ENCODE measurements at places on chromosomes 7 and 10.

- no peak for DNase-seq
These were observed 98.5 kb upstream of the ZMIZ1 start for GRCh38 chr10:78970261-78970660.

- no peak for DNase-seq
These were observed 192.6 kb downstream of the CCSER2 start for GRCh38 chr10:84521013-84521412.

- peak; percentile 34 for DNase-seq
These were observed 817 bp downstream of the MLLT10 start for GRCh38 chr10:21534604-21535493.

GRCh38 chr10:129184196-129184595 lies 282.8 kb upstream of the MGMT start:
- DNase-seq: no peak

GRCh38 chr10:124990671-124991625 lies 49.0 kb downstream of the ZRANB1 start:
- DNase-seq: peak; percentile 7

DNA sequence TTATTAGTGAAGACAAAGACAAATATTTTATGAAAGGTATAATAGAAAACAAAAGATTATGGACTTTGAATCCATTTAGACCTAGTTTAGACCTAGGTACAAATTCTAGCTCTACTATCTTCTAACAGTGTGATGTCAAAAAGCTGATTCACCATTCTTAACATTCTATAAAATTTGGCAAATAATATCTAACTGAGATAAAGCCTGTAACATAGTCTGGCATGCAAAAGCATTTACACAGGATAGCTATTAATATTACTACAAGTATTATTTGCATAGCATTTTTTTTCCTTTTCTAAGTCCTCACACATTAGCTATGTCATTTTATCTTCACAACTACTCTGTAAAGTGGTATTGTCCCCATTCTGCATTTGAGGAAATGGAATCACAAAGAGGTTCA lies 179.6 kb upstream of the LRRTM3 start:
- no peak for DNase-seq

DNA sequence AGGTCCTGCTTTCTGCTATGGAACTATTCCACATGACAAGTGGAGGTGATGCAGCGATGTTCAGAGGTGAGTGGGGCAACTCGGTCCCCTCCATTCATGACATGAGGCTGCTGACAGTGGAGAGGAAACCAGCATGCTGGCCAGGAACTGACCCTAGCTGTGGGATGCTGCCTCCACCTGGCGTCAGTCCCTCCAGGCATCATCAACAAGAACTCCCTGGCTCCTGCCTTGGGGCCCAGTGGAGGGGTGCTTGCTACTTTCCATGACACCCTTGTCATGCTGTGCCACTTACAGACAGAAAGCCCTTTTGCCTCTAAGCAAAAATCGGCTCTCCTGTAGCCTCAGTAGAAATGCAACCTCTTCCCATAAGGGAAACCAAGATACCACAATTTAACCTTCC lies 118.5 kb downstream of the LRRC18 start:
- DNase-seq: no peak

GRCh38 chr7:141287936-141288335 lies 214.1 kb downstream of the TMEM178B start:
- no peak for DNase-seq

- DNase-seq: peak; percentile 45
These were observed 744 bp downstream of the TRIP6 start for GRCh38 chr7:100867776-100868485.

GRCh38 chr10:93820434-93820833 lies 62.7 kb downstream of the LGI1 start:
- no peak for DNase-seq

GRCh38 chr10:43881657-43882056 lies 233.0 kb upstream of the ZNF32 start:
- DNase-seq: no peak

DNA sequence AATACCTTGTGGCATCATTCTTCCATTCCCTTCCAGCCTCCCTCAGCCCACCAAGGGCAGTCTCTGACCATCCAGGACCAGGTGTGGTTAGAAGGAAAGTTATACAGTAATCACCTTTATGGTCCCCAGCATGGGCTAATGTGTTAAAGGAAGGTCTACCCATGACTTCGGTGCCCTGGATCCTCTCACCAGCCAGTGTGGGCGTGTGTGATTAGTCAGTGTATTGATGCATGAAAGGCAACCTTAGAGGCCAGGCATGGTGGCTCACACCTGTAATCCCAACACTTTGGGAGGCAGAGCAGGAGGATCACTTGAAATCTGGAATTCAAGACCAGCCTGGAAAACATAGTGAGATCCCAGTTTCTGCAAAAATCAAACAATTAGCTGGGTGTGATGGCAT lies 88.9 kb downstream of the APBB1IP start:
- no peak for DNase-seq

- DNase-seq: peak; percentile 29
These were observed 48.1 kb downstream of the PDLIM1 start for GRCh38 chr10:95242581-95243317.

- DNase-seq: no peak
These were observed 78.4 kb upstream of the ADO start for GRCh38 chr10:62726142-62726541.
